Activated T-cell treated with anti-CD3 and anti-CD28 coated beads for 48 hours (primary cell): ENCODE measurements at places on chromosomes 13 and 19.

DNA sequence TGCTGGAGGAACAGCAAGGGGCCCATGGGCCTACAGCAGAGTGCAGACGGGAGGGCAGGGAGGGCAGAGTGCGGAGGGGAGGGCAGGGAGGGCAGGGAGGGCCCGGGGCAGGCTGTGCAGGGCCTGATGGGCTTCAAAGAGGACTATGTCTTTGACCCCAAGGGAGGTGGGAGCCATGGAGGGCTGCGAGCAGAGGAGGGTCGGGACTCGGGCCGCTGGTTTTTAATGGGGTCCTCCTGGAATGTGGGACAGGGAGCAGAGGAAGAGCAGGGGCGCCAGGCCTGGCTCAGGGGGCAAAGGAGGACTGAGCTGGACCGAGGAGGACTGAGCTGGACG lies 3.6 kb downstream of the PIP5K1C start:
- DNase-seq, result no peak

DNA sequence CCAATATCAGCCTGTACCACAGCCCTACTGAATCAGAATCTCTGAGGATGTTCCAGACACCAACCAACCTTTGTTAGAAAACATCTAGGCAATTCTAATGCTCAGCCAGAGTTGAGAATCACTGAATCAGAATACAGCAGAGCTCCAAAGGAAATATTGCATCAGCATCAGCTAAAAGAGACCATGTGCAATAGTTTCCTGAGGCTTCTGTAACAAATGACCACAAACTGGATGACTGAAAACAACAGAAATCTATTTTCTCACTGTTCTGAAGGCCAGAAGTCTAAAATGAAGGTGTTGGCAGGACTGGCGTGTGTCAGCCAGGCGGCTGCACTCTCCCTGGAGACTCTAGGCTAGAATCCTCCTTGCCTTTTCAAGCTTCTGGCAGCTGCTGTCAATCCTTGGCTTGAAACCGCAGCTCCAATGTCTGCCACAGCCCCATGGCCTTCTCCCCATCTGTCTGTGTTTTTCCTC lies 1.2 kb upstream of the DCT start:
- peak; percentile 0 for DNase-seq

- no peak for DNase-seq
These were observed 242.9 kb upstream of the DACH1 start for GRCh38 chr13:72109863-72110262.

GRCh38 chr13:43368003-43368402 lies 344.6 kb downstream of the DNAJC15 start:
- no peak for DNase-seq

DNA sequence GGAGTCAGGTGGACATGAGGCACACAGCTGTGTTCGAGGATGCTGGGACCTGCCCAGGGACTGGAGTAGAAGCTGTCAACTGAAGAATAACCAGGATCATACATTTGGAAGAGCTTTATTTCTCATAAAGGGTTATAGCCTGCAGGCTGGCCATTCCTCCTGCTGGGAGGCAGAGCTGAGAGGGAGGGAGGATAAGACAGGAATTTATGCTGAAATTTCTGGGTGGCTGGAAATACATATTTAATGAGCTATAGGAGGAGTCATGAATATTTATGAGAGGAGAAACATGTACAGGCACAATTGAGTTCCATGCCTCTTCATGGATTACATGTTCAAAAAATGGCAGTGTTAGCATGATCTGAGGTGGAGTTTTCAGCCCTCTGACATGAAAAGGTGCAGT lies 151.9 kb downstream of the SHISA2 start:
- DNase-seq, result no peak
